ENCODE measurements at places on chromosomes 13 and 19. TPM values are rescaled to one million over a fixed set of nuclear protein-coding genes. Genes with fewer than 3 reads are reported as not detected.

Gene KCNK6
- 0.25 TPM for total RNA-seq

Gene KLK4
- total RNA-seq, result not detected

Gene SLC25A42
- 7.4 TPM for total RNA-seq

Gene GPR183
- 0.98 TPM for total RNA-seq

Gene EBPL
- total RNA-seq, result 45.7 TPM

Gene MBD3L2
- not detected for total RNA-seq

Gene CERS1
- 22.4 TPM for total RNA-seq

Gene NCR1
- not detected for total RNA-seq

Gene PODNL1
- not detected for total RNA-seq

Gene RNU6-9
- not detected for total RNA-seq

Gene IGFL1
- total RNA-seq, result not detected

Gene KLC3
- 0.25 TPM for total RNA-seq

Gene ADAMTS10
- total RNA-seq, result 31.2 TPM

Gene THSD8
- total RNA-seq, result 0.25 TPM

Gene ITGBL1
- 2.2 TPM for total RNA-seq

Gene NDUFA3
- total RNA-seq, result 3.7 TPM

Gene SHISA2
- 10.1 TPM for total RNA-seq

Gene DACH1
- 7.9 TPM for total RNA-seq

Gene PGLYRP1
- total RNA-seq, result not detected

Gene IL11
- total RNA-seq, result under 0.01 TPM

Gene SIPA1L3
- total RNA-seq, result 10.6 TPM

Gene CEACAM8
- 0.25 TPM for total RNA-seq

Gene SKA3
- 6.1 TPM for total RNA-seq

Gene ASF1B
- total RNA-seq, result 1.7 TPM

Gene SPRY2
- total RNA-seq, result 32.2 TPM

Gene TNNT1
- 0.49 TPM for total RNA-seq

Gene IZUMO2
- total RNA-seq, result not detected

Gene ZSCAN4
- total RNA-seq, result not detected

Gene RPL21
- total RNA-seq, result 865 TPM

Gene KIRREL2
- 0.74 TPM for total RNA-seq

Gene KLK2
- total RNA-seq, result not detected

Gene LRRC4B
- 67.4 TPM for total RNA-seq

Gene EFNA2
- total RNA-seq, result 4.9 TPM

Gene KLK3
- total RNA-seq, result not detected

Gene ZNF681
- 14.3 TPM for total RNA-seq

Gene KLK11
- not detected for total RNA-seq

Gene LMTK3
- total RNA-seq, result 19.4 TPM

Gene S1PR5
- total RNA-seq, result under 0.01 TPM

Gene LRRC63
- 1.7 TPM for total RNA-seq

All from temporal lobe (tissue), 4 donors.